ENCODE measurements at places on chromosomes 11 and 22.
A peak's percentile ranks its signal among the peaks of the same experiment; 100 is the strongest.

DNA sequence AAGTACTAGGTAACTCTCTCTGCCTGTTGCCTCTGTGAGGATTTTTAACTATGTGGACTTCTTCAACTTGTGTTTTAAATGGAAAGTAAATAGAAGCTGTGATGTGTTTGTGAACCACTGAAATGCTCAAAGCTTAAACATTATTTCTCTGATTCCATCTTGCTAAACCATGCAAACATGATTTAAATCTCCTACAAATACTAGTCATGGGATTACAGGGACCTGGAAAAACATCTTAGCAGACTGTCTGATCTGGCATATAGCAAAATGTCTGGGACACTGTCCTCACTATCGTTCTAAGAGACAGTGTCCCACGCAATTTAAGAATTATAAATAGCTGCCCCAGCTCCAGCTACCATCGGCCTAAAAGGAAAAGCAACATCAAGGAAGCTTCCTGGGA, 914.5 kb upstream of the FAT3 start:
- no peak for DNase-seq

- no peak for DNase-seq
Observed at GRCh38 chr11:68138237-68138636, 17.0 kb upstream of the CHKA start.

GRCh38 chr11:57546869-57547475, 9.6 kb downstream of the SMTNL1 start:
- no peak for DNase-seq

DNA sequence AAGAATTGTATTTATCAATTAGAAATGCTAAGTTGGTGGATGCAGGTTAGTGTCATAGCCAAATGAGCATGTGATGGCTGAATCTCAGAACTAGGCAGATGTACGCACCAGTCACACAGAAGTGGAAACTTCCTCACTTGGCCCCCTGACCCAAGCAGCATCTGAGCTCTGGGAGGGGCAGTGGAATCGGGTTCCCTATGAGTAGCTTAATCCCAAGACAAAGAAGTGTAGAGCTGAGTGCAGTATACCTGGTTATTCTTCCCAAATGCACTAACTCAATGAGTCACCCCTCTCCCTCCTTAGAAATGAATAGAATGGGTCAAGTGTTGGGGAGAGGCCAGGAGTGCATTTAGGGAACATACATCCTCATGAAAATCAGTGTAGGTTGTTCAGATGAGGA, 224.6 kb downstream of the FAT3 start:
- no peak for DNase-seq

DNA sequence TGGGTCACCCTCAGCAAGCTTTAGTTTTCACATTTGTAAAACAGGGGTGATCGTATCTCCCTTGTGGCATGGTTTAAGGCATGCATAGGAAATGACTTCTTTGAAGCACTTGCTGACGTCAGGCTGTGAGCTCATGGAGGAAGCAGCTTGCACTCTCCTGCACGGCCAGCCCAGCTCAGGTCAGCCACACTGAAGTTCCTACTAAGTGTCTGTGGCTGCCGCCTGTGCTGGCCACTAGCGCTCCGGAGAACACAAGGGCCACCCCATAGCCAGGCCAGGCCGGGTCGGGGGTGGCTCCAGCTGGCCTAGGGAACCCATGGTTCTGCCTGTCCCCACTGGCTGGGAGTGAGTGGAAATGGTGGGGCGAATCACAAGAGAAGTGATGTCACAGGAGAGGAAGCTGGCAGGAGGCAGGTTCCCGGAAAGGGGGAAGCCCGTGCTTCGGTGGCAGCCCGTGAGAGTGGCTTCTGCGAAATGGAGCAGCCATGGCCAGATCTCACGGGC, 28.2 kb downstream of the KCTD17 start:
- no peak for DNase-seq

DNA sequence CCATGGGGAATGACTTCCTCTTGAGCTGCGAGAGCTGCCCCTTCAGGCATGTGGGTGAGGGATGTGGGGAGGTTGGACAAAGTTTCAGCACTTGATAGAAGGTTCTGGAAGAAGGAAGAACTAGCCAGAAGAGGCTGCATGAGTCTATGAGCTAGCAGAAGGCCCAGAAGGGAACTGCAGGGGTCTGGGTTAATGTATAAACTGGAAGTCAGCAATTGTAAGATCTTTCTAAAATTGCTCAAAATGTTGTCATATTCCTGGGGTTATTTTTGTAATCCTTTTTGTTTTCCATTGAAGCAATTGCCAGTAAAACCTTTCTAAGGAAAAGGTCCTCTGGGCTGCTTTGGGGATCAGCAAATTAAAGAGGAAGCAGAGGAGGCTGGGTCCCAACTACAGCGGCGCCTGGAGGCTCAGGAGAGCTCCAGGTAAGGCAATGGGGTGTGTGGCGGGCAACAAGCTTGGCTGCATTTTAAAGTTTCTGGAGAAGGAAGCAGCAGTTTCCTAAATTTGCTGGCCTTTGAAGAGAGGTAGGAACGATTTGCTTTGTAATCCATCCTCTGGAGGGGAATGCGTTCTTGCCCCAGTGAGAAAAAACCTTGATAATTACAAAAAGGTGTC, 29.2 kb downstream of the ADAMTS15 start:
- no peak for DNase-seq

GRCh38 chr22:21444701-21445436, 22.3 kb upstream of the TMEM191C start:
- DNase-seq = no peak

- no peak for DNase-seq
Observed at GRCh38 chr11:12540913-12541582, 133.2 kb upstream of the TEAD1 start.

DNA sequence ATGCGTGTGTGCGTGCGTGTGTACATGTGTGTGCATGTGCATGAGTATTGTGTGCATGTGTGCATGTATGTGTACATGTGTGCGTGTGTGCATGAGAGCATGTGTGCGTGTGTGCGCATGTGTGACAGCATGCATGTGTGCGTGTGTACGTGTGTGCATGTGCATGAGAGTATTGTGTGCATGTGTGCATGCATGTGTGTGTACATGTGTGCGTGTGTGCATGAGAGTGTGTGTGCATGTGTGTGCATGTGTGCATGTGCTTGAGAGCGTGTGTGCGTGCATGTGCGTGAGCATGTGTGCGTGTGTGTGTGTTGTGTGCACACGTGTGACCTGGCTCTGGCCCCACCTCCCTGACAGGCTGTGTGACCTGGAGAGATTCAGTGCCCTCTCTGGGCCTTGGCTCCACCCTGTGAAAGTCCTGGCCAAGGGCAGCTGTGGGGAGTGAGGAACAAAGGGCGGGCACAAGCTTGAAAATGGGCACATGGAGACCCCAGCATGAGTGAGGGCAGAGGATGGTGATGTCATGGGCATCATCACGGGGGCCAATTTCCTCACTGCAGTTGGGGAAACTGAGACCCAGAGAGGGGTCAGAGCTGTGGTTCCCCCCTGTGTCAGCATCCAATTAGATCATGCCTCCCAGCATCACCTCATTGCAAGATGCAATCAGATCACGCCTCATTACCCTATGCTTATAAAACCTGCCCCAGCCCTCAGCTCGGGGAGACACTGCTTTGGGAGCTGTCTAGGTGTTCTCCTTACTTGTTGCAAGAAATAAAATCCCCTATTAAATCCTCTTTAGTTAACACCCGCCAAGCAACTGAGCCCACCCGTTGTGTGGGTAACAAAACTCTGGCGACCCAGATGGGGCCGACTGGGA, 658 bp downstream of the ACY3 start:
- peak; percentile 56 for DNase-seq

- no peak for DNase-seq
Observed at GRCh38 chr11:35036639-35037038, 102.3 kb upstream of the CD44 start.

DNA sequence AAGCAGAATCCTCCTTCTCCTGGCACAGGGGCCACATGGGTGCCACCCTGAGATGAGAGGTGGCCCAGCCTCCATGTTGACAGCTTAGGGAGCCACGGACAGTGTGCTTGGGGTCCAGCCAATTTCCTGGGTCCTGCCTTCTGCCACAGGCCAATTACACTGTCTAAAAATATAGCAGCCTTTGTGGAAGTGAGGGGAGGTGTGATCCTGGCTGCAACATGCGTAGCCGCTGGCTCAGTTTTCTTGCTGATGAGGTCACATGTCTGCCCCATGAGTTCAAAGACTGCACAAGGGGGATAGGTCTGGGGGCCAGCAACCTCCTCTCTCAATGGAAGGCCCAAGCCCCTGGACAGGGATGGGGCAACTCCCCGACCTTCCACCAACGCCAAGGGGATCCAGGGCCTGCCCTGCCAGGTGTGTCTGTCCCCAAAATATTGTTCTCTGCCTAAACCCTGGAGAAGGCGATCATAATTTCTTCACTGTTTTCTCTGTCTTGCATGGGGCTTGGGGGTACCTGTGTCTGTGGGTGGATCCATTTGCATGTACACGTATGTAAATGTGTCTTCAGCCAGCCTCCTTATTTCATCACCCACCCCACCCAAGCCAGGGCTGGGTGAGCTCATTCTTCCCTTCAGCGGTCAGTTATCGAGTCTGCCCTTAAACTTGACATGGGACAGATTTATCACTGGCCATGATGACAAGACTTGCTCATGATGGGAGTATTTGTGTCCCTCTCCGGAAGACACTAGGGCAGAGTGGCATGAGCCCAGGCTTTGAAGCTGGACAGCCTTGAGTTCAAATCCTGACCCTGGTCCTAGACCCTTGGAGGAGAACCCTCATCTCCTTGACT, 59.4 kb downstream of the OTOG start:
- no peak for DNase-seq

DNA sequence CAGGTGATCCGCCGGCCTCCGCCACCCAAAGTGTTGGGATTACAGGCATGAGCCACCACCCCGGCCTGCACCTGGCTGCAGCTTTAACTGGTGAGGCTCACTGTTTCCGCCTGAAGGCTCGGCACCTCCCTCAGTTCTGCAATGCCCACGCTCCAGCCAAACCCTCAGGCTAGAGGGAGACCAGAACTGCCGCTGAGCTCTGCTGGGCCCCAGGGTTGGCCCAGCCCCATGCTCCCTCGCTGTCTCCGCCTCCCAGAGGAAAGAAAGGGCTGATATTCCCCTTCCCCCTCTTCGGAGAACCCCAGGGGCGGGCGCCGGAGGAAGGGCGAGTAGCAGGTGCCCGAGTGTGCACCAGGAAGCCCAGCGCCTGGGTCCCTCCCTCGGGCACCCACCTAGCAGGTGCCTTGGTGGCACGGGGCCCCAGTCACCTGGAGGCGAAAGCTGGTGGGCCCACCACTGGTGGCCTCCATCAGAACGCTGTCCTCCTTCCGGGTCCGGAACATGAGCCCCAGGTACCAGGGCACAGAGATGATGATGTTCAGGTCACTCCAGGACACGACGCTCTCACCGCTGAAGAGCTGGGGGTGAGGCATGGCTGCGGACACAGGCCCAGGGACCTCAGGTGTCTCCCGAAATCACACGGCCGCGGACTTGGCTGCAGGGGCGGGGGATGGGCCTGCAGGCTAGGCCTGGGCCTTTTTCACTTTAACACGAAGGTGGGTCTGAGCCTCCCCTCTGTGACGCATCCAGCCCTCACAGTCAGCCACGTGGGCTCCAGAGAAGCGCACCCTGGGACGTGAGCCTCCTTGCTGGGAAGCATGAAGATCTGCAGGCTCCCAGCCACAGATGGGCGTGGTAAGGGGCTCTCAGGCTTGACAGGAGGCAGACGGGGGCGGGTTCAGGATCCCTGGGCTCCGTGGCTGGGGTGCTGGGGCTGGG, 73.3 kb downstream of the TRMU start:
- DNase-seq = no peak

- DNase-seq = no peak
Observed at GRCh38 chr11:123628936-123629683, 25.3 kb downstream of the SCN3B start.

GRCh38 chr11:86753459-86753858, 46.9 kb upstream of the PRSS23 start:
- no peak for DNase-seq

DNA sequence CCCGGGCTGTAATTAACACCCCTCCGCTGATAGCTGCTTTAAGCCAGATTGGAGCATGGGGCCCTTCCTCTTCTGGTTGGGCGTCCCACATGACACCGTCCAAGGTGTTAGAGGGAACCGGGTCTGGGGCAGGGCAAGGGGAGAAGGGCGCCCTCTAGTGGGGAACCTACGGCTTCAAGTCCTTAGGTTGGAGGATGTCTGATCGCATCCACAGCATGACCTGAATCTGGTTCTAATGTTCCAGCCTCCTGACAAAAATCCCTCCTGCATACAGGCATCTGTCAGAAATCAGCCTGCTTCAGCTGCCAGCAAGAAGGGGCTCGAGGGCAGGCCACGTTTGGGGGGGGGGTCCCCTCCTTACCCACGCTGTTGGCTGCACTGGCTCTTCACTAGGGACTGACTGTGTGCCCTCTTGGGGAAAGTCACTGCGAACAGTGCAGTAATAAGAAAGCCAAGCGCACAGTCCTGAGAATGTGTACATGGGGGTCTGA, 94.2 kb upstream of the TBCEL start:
- DNase-seq = peak; percentile 30

DNA sequence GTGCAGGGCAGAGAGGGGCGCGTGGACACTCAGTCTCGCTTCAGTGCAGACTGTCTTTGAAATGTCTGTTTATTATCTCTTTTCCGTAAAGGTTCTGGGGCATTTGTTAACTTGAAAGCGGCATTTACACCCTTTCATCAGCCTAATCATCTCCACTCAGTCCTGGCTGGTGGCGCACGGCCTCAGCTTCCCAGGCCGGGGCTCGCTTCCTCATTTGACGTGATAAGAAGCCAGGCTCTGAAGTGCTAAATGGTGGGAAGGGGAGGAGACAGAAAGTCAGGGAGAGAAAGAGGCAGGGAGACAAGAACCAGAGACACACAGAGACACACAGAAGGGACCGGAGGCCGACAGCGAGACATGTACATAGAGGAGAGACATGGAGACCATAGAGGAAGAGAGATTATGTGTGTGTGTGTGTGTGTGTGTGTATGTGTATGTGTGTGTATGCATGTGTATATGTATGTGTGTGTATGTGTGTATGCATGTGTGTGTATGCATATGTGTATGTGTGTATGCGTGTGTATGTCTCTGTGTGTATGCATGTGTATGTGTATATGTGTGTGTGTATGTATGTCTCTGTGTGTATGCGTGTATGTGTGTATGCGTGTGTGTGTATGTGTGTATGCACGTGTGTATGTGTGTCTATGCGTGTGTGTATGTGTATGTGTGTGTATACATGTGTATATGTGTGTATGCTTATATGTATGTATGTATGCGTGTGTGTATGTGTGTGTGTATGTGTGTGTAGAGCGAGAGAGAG, 101.5 kb downstream of the ST3GAL4 start:
- DNase-seq = no peak

GRCh38 chr11:64018310-64018709, 17.4 kb upstream of the FLRT1 start:
- DNase-seq = no peak

- no peak for DNase-seq
Observed at GRCh38 chr11:115418081-115418480, 86.1 kb downstream of the CADM1 start.

GRCh38 chr11:45142241-45143055, 4.0 kb upstream of the PRDM11 start:
- no peak for DNase-seq
